Gastroesophageal sphincter (tissue), 4 donors: ENCODE measurements at places on chromosomes 2 and 18. TPM values are rescaled to one million over a fixed set of nuclear protein-coding genes. Genes with fewer than 3 reads are reported as not detected.

Gene MYOM1
- total RNA-seq, result 16.4 TPM

Gene TGFBRAP1
- 28.3 TPM for total RNA-seq

Gene NABP1
- 30.7 TPM for total RNA-seq

Gene ACVR2A
- total RNA-seq, result 23.3 TPM

Gene CIB4
- not detected for total RNA-seq

Gene MOCOS
- 1.9 TPM for total RNA-seq

Gene NOL4
- not detected for total RNA-seq

Gene TMEM17
- 3.4 TPM for total RNA-seq

GRCh38 chr18:911486-911885 is 6.8 kb downstream of the ADCYAP1 start:
- no peak for ATAC-seq

DNA sequence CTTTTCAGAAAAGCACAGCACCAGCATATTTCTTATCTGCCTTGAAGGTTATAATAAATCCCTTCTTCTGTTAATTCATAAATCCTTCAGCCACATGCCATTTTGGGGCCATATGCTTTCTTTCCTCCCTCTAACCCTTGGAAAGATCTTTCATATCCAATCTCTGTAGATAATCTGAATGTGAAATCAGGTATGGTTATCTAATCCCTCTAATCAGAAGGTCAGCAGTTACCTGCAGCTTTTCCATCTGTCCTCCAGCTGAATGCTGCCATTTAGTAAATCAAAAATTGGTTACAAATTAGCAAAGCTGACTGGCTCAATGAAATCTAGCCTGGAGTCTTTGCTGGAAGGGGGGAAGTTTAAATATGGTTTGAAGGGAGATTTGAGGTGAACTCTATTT is 230.5 kb downstream of the PIK3C3 start:
- no peak for ATAC-seq

DNA sequence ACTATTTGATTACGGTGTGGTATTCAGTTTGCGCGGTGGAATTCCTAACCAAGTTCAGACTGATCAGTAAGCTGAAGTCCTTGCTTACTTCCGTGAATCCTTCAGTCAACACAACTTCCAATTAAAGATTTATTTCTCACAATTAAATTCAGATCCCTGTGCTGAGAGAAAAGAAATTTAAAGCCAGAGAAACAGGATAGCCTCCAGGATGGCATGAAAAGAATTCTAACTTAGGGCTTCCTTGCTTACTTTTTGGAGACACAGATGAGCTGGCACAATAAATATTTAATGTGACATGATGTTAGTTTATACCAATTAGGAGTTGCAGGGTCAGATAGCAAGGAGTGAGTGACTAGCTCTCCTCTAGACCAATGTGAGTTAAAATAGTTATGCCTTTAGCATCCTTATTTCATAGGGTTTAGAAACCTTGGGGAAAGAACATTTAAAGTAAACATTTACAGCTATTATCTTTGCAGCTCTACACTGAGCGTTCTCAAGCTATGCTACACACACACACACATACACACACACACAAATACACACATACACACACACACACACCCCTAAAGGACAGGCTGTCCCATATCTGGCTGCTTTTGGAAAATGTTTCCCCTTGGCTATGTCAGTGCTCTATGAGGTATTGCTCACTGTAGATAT is 151.0 kb downstream of the TRIB2 start:
- no peak for ATAC-seq

DNA sequence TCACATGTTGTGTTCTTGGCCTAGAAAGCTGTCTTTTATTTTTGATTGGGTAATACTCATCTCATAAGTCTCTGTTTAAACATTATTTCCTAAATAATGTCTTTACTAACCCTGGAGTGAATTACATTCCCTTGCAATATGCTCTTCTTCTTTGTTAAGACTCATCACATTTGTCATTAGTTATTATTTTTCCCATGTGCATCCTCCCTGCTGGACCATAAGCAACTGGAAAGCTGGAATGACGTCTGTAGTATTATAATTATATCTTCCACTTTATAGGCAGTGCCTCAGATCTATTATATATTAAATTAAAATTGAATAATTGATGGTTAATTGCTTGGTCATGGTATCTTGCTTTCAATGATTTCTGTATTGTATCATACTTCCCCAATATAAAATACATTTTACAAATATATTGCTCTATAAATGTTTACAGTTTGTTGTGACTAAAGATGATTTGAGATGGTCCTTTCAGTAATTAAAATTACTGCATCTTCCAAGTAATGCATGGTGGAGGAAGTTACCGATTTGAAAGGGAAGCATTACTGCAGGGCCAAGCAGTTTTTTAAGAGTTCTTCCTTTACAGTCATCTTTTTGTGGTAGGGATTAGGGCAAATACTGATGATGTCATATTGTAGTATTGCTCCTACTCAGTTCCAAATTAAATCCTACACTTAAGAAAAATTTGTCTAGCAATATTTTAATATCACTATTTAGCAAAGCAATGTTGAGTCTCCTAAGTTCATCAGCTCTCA is 2.1 kb upstream of the RGPD4 start:
- no peak for ATAC-seq

GRCh38 chr18:43077510-43078308 is 37.8 kb downstream of the RIT2 start:
- no peak for ATAC-seq

DNA sequence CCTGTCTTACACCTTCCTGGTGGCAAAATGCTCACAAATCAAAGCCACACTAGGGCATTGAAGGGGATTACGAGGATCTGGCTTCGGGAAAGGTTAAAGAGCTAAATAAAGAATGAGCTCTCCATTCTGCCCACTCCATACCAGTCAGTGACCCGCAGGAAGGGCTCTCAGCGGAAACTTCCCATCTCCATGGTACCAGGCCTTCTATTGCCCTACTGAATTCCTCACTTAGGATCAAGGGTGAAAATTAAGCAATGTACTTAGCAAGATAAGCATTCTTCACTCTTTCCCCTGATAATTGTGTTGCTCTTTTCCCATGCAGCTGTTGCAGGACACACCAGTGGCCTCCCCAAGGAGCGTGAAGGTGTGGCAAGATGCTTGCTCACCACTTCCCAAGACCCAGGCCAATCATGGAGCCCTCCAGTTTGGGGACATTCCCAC is 75.6 kb upstream of the TTC39C start:
- ATAC-seq, result no peak

DNA sequence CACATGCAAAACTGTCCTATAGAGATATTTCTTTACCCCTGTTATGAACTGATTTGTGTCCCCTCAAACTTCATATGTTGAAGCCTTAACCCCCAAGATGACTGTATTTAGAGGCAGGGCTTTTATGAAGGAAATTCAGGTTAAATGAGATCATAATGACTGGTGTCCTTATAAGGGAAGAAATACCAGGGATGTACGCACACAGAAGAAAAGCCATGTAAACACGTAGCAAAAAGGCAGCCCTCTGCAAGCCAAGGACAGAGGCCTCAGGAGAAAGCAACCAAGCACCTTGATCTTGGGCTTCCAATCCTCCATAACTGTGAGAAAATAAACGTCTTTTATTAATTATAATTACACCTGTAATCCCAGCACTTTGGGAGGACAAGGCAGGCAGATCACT is 101.3 kb upstream of the NDUFV2 start:
- ATAC-seq, result no peak

DNA sequence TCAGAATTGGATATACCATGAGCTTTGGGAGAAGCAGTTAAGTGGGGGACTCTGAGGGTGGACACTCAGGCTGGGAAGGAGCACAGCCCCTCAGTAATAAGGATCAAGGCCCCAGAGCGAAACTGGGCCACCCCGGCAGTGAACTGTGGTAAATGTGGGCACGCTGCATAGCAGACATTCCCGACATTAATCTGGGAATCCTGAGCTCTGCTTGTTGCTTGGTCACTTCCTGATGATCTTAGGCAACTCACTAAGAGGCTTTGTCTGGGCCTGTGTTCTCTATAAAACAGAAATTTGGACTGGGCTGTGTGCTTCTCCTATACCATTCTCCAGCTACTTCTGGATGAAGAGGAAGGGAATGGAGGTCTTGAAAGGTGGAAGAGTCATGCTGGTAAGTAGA is 4.8 kb downstream of the TGFBRAP1 start:
- ATAC-seq, result no peak

- peak; percentile 92 for ATAC-seq
These were observed 14.5 kb downstream of the PDCD1 start for GRCh38 chr2:241844066-241844728.

DNA sequence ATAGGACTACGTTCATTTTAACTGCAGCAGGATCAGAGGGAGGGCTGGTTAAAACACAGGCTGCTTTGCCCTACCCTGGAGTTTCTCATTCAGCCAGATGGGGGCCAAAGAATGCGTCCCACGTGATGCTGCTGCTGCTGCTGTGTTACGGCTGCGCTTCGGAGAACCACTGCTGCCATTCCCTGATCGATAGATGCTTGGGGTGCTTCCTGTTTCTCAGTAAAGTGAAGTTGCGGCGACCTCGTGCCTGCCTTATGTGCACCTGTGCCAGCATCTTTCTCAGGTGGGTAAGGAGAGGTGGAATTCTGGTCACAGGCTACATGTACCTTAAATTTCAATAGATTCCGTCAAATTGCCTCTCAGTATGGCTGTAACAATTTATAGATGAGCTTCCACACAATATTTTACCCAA is 24.7 kb upstream of the TOGARAM2 start:
- no peak for ATAC-seq

DNA sequence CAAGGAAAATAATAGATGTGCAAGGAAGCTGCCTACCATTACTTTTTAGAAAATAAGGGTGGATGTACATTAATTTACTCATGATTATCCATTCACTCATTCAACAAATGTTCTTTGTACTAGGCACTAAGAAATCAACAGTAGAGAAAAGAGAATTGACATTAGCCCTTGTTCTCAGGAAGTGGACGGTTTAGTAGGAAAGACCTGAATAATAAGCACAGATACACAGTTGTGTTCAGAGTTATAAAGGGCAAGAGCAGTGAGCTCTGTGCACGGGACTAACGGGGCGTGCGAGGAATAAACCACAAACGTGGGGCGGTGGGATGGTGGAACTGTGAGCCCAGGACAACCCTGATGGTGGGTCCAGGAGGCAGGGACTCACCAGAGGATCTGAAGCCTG is 94.4 kb upstream of the MBOAT2 start:
- ATAC-seq, result no peak

GRCh38 chr2:22832196-22832595 is 552.8 kb upstream of the KLHL29 start:
- ATAC-seq, result no peak

GRCh38 chr18:59760619-59761600 is 63.7 kb upstream of the CCBE1 start:
- no peak for ATAC-seq

- no peak for ATAC-seq
These were observed 180.3 kb upstream of the TACR1 start for GRCh38 chr2:75379476-75380210.

DNA sequence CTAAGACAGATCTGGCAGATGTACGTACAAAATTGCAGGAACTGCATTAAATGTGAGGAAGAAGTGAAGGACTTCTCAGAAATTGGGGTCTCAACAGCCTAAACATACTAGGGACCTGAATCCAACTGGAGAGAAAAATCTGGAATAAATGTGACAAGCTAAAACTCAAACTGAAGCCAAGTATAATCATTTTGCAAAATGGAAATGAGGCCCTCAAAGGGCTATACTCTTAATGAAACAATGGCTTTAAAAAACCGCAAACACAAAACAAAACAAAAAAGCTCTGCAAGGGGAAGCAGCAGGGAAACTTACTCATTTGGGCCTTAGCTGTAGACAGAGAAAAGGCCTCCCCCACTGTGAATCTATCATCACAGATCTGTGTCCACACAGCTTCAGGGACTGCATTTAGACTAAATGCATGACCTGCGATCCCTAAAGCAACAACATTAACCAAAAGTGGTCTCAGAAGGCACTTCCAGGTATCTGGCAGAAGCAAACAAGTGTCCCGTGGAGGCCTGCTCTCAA is 63.2 kb downstream of the CCBE1 start:
- ATAC-seq, result no peak

GRCh38 chr2:241140445-241140840 is 8.8 kb downstream of the PASK start:
- no peak for ATAC-seq

DNA sequence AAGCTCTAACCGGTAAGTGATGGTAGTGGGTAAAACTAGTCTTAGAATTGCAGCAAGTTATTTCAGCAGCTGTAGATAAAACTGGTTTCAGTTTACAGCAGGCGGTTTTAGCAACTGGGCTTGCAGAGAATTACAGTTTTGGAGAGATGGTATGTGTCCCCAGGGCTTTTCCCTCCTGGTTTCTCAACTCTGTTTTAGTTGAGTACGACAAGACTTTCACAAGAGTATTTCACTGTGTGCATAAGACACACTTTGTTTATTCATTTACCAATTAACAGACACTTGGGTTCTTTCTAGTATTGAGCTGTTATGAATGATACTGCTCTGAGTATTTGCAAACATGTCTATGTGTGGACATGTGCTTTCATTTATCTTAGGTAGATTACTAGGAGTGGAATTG is 65.6 kb upstream of the RFX8 start:
- no peak for ATAC-seq

- no peak for ATAC-seq
These were observed 15.0 kb upstream of the ACMSD start for GRCh38 chr2:134823431-134823830.

DNA sequence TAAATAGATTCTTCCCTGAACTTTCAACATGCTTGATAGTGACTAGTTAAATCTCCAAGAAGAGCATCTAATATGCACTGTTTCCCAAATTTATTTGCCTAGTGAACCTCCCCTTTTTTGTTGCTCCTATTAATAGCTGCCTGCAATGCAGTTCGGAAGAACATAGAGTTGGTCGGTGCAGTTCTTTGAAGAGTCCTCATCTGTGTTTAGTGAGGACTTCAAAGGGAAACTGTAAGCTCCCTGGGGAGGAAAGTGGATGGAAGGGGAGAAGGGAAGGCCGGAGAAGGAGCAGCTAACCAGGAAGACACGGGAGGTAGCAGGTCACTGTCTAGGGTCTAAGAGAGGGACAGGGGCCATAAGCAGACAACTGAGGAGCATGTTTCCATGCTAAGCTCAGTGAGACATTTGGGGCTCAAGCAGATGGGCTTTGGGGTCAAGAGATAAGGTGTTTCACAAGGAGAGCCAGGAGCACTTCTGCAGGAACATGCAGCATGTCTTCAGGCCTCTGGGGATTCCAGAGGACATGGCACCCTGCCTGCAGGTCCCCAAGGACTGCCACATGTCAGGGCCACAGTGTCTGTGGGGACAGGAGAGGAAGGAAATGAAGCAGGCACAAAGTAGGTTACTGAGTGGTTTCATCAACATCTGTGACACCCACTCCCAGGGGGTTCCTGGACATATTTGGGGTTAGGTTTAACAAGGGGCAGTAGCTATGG is 48.7 kb upstream of the ANXA4 start:
- ATAC-seq, result no peak

DNA sequence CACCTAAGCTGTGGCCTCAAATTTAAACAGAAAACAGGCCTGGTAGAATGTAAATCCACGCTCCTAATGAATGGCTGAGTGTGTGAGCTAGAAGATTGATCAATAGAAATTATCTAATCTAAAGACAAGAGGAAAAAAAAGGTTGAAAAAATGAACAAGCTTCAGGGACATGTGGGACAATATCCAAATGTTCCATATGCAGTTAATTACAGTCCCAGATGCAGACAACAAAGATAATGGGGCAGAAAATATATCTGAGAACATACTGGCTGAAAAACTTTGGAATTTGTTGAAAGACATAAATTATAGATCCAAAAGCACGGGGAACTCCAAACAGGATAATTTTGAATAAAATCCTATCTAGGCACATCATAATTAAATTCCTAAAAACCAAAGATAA is 186.7 kb upstream of the SIX2 start:
- no peak for ATAC-seq
